ENCODE measurements at places on chromosomes 3 and 15. TPM values are rescaled to one million over a fixed set of nuclear protein-coding genes. Genes with fewer than 3 reads are reported as not detected.

DNA sequence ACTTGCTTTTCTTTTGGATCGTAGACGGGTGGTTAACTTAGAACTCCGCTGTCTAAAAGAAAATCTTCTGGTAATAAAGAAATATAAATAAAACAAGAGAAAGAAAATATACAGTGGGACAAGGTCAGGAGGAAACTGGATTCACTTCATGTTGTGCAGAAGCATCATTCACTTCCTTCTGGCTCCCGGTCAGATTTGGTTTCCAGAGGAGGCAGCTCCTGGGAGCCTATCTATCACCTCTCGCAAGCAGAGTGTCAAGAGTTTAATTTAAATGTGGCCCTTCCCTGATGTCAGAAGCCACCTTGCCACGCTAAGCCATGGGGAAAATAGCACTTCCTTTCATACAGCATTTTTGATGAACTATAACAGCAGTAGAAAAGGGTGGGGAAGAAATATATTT is 139.1 kb downstream of the NSMCE3 start:
- DNase-seq, result no peak
- H3K4me1 ChIP-seq, result no peaks in the 10 kb centered on the region
- no peaks in the 10 kb centered on the region for H3K27me3 ChIP-seq
- no peak overlapping the region for H3K4me3 ChIP-seq
- H3K27ac ChIP-seq, result no peak overlapping the region

DNA sequence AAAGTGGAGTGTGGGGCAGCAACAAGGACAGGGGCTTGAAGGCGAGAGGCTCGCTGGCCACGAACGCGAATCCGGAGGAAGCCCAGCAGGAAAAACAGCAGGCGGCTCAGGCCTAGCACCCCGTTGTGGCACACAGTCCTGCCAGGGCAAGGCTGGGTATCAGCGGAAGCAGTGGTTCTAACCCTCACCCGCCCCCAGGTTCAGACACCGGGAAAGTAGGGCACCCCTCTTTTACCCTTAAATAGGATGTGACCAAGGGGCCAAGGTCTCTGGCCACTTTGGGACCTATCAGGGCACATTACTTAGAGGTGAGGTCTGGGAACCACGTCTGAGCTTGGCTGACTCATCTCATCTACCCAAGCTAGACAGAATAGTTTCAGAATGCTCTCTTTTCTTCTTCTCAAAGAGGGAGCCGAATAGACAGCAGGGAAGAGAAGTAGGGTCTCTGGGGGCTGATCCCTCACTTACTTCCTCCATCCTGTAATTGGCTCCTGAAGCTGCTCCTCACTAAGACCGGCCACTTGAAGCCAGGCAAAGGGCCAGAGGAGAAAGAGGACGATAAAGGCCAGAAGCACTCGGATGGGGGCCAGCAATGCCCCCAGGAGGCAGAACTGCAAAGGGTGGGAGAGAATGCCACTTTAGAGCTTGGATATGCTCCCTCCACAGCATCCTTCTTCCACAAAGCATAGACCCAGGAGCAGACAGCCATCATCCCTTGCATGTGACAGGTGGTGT is 1.7 kb downstream of the LPCAT4 start:
- H3K36me3 ChIP-seq, result no peaks in the 10 kb centered on the region
- no peaks in the 10 kb centered on the region for H3K27me3 ChIP-seq
- no peak for DNase-seq

Gene OR5H15
- not detected for total RNA-seq

- no peak for DNase-seq
- no peak overlapping the region for H3K27ac ChIP-seq
- H3K36me3 ChIP-seq, result no peaks in the 10 kb centered on the region
- H3K27me3 ChIP-seq, result no peaks in the 10 kb centered on the region
- no peaks in the 10 kb centered on the region for H3K4me1 ChIP-seq
- no peak overlapping the region for H3K4me3 ChIP-seq
Measured at GRCh38 chr15:36688310-36689011, 109.0 kb downstream of the CDIN1 start.

- no peaks in the 10 kb centered on the region for H3K4me1 ChIP-seq
- DNase-seq, result no peak
- no peak overlapping the region for H3K27ac ChIP-seq
- no peak overlapping the region for H3K4me3 ChIP-seq
Measured at GRCh38 chr3:134711284-134711683, 60.5 kb upstream of the KY start.

DNA sequence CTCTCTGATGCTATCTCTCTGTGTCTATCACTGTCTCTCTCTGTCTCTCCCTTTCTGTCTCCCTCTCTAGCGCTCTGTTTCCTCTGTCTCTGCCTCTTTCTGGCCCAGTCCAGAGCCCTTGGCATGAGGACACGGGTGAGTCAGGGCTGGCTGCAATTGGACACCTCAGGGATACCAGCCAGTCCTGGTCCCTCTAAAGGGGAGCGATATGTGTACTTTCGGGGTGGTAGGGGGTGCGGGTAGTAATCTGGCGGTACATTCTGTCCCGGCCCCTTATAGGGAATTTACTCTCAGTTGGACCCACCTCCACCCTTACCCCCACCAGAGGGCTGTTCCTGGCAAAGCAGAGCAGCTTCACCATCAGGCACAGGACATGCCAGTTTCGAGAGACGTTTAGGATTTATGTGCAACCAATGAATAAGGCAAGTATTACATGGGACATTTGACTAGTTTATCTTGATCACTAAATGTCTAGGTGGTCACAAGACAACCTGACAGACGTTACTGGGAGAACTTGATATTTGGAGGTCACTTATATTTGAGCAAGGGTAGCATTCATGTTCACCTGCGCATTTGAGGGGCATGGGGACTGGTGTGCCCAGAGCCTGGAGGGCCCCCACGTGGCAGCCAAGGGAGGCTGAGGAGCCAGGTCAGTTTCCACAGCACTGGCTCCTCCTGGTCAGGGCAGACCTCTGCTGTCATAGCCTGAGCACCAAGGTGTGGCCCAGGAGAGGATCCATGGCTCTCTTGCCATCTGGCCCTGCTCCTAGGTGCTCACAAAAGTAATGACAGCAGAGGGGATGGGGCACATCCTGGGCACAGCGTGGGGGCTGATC is 256.1 kb downstream of the PLCL2 start:
- H3K36me3 ChIP-seq, result no peaks in the 10 kb centered on the region
- no peaks in the 10 kb centered on the region for H3K27me3 ChIP-seq

DNA sequence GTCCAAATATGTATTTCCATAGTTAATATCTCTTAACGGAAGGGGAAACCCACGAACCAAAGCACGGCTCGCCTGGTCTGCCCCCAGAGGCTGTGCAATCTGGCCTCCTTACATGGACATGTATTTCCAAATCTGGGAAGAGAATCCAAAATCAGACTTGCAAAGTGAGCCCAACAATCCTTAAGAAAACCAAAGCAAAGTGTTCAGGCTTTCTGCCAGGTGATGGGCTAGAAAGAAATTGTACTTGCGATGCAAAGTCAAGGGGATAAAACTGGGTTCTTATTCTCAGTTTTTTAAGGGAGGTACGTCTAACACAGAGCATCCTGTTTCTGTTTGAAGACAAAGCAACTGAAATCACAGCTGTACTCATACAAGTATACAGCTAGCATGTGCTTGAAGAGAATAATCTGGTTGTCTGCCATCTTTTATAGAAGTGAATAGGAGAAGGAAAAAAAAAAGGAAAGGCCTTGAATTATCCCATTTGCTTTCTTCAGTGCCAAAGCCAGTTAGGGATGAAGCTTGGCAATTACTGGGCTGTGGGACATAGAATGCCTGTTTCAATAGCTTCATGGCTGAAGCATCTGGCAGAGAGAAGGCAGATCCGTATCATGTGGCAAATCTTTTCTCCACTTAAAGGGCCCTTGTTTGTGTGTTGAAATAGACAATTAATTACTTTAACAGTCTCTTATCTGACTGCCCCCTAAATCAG is 48.4 kb downstream of the LRIG1 start:
- peak overlapping the region; percentile 60 for H3K27ac ChIP-seq
- DNase-seq, result peak; percentile 46
- H3K4me3 ChIP-seq, result no peak overlapping the region
- H3K27me3 ChIP-seq, result no peaks in the 10 kb centered on the region

Gene ACKR2
- 8.7 TPM for total RNA-seq

Gene MESP2
- total RNA-seq, result not detected

DNA sequence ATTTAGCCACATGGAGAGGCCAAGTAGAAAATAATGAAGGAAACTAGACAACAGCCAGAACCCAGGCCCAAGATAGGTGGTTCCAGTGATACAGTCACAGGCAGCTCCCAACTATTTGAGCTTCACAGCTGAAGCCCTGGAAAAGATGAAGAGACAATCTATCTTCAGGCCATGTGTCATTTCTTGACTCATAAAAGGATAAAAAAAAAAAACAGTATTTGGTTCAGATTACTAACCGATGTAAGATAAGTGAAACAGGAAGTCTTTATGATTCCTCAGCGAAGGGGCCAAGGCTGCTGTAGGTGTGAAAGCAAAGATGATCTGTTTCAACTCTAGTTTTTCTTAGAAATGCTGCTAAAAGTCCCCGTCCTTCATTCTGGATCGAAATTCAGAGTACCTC is 394.6 kb downstream of the ZNF385D start:
- H3K27ac ChIP-seq, result no peak overlapping the region
- H3K4me3 ChIP-seq, result no peak overlapping the region
- DNase-seq, result no peak
- no peaks in the 10 kb centered on the region for H3K27me3 ChIP-seq
- H3K4me1 ChIP-seq, result no peaks in the 10 kb centered on the region

Gene EDEM1
- total RNA-seq, result 17.1 TPM

DNA sequence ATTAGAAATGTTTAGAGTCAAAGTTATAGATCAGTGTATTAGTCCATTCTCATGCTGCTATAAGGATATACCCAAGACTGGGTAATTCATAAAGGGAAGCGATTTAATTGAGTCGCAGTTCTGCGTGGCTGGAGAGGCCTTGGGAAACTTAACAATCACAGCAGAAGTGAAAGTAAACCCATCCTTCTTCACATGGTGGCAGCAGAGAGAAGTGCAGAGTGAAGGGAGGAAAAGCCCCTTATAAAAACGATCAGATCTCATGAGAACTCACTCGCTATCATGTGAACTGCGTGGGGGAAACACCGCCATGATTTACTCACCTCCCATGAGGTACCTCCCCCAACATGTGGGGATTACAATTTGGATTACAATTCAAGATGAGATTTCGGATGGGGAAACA is 871.5 kb downstream of the DIPK2A start:
- no peaks in the 10 kb centered on the region for H3K36me3 ChIP-seq
- DNase-seq, result no peak

Gene PRKCI
- 84.9 TPM for total RNA-seq

Gene CKMT1B
- 0.90 TPM for total RNA-seq

Gene CADPS
- total RNA-seq, result 0.82 TPM

Gene HYAL2
- total RNA-seq, result 168 TPM

DNA sequence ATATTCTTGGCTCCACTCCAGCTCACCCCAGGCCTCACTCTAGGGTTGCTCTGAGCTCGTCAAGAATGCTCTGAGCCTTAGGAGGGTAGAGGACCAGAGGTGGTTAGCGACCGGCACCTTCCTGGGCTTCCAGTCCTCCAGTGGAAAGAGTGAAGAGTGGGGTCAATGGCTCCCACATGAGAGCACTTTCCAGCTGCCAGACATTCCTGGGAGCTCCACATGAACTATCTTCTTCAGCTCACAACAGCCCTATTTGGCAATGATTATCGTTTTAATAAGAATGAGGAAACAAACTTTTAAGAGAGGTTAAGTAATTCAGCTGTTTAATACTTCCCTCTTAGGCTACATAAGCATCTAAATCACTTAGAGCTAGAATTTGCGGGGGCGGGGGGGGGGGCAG is 139.3 kb downstream of the STT3B start:
- H3K36me3 ChIP-seq, result no peaks in the 10 kb centered on the region
- DNase-seq, result peak; percentile 27
- no peak overlapping the region for H3K4me3 ChIP-seq
- H3K4me1 ChIP-seq, result peaks cover 4% of the 10 kb centered on the region
- no peak overlapping the region for H3K27ac ChIP-seq
- H3K27me3 ChIP-seq, result no peaks in the 10 kb centered on the region

Gene POLR2M
- total RNA-seq, result 522 TPM

Gene MEX3B
- 0.26 TPM for total RNA-seq

DNA sequence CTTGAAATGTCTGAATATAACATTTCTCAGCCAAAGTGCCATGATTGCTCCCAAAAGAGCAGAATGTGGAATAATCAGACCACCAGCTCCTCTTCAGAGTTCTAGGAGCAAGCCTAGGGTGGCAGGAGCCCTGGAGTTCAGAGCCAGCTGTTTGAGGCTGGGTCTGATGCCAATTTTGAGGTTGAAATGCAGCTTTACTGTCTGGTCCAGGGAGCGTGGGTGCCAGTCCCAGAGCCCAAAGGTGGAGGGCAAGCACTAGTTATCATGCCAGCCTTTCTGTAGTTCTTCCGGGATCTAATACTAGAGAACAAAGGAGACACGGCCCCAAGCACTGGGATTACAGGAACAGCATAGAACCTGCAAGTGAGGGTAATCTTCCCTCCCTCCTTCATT is 69.3 kb downstream of the TNFAIP8L3 start:
- H3K27me3 ChIP-seq, result no peaks in the 10 kb centered on the region
- DNase-seq, result no peak
- no peak overlapping the region for H3K27ac ChIP-seq
- H3K4me1 ChIP-seq, result no peaks in the 10 kb centered on the region
- no peaks in the 10 kb centered on the region for H3K36me3 ChIP-seq
- no peak overlapping the region for H3K4me3 ChIP-seq

DNA sequence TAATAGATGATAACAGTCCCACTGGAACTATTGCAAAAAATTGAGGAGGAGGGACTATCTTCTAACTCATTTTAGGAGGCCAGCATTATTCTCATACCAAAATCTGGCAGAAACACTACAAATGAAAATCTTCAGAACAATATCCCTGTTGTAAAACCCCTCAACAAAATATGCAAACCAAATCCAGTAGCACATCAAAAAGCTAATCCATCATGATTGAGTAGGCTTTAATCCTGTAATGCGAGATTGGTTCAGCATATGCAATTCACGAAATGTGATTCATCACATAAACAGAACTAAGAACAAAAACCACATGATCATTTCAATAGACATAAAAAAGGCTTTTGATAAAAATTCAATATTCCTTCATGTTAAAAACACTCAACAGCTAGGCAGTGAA is 23.9 kb upstream of the PLSCR2 start:
- H3K4me3 ChIP-seq, result no peak overlapping the region
- H3K36me3 ChIP-seq, result no peaks in the 10 kb centered on the region
- H3K27me3 ChIP-seq, result no peaks in the 10 kb centered on the region
- H3K4me1 ChIP-seq, result no peaks in the 10 kb centered on the region
- H3K27ac ChIP-seq, result no peak overlapping the region

DNA sequence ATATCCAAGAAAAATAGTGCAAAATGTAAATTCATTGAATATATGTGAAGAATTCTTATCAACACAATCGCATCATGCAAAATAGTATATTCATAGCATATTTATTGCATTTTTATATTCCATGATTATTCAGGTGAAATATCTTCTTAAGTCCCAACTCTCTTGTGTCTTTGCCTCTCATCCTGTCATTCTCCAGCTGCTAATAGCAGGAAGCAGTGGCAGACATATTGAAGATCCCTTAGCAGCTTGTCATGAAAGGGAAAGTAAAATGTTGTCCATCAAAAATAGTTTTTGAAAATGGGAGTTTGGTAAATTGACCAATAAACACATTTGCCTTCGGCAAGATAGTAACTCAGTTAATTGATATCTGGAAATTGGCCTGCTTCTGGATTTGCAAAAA is 265.3 kb upstream of the TGFBR2 start:
- no peaks in the 10 kb centered on the region for H3K27me3 ChIP-seq
- no peak overlapping the region for H3K27ac ChIP-seq
- no peaks in the 10 kb centered on the region for H3K36me3 ChIP-seq
- H3K4me1 ChIP-seq, result no peaks in the 10 kb centered on the region
- H3K4me3 ChIP-seq, result no peak overlapping the region
- no peak for DNase-seq

Measured in uterus (tissue), 4 donors.